GM04504 (cell line): ENCODE measurements at places on chromosomes 5 and 9.

- no peak for DNase-seq
These were observed 212.3 kb upstream of the RORB start for GRCh38 chr9:74284581-74285450.

GRCh38 chr5:134574521-134574920, 49.1 kb downstream of the JADE2 start:
- DNase-seq, result no peak

GRCh38 chr5:4348423-4348822, 752.8 kb downstream of the IRX1 start:
- no peak for DNase-seq

DNA sequence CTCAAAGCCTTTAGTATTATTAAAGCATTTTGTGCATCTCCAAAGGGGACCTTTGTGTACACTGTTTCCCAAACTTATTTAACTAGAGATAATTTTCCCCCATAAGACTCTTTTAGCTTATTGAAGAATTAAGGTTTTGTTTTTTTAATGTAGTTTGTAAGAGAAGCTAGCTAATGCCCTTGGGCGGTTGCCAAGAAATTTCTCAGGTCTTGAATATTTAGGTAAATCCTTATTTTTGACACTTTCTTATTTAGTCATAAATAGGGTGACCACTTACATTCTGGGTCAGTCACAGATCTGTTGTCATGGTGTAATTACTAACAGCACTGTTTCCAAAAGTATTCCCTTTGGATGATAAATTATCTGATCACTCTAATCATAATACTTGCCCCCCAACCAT, 27.2 kb downstream of the TNFAIP8 start:
- no peak for DNase-seq

DNA sequence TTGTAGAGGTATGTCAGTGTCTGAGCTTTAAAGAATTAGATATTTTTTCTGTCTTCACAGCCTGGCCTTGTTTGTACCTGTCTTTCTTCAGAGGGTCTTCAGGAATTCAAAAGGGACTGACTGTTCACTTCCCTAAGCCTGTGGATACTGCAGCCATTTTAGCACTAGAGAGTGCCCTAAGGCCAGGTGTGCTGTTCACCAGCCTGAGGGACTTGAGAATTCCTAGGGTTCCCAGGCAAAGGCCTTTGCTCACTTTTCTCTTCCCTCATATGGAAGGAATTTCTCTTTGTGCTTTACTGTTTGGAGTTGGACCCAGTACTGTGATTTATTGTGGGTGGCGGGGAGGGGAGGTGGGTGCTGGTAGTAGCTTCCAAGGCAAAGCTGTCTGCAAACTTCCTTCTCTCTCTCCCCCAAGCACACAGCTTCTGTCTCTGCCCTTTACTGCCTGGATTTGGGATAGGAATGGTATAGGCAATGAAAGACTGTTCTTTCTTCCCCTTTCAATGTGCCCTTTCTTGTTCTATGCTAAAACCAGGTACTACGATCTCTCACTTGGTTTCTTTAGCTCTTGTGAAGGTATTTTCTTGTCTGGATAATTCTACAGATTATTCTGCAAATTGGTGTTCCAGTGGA, 9.7 kb upstream of the LRRC70 start:
- no peak for DNase-seq
